ENCODE measurements at places on chromosomes 3 and 15.

DNA sequence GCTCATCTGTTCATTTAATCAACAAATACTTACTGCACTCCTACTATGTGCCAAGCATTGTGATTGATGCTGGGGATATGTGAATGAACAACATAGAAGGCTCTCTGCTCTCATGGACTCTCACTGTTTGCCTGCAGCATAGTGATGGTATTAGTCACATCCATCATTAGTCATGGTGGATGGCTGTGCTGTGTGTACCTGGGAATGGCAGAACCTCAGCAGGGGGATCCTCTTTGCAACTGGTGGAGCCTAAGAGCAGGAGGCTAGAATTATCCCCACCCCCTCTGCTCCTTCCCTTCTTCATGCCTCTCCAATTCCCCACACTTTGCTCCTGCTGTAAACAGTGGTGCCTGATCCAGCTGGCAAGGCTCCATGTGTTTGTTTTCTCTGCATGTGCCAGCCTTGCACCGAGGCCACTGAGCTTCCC is 20.5 kb downstream of the BOC start:
- no peak for DNase-seq

DNA sequence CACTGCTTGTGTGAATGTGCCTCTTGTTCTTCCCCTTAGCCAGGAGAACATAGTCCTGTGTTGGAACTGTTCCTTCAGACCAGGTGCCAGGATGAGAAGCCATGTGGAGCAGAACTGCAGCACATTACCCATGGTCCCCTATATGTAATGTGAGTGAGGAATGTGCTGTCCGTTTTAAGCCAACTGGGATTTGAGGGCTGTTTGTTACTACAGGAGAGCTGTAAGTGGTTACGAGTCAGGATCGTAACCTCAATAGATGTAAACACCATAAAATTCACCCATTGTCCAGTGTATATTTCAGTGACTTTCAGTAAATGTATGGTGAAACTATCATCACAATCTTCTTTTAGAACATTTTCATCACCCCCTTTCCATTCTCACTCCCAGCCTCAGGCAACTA is 10.1 kb upstream of the SCAP start:
- DNase-seq, result no peak

- no peak for DNase-seq
These were observed 13.3 kb upstream of the CCR1 start for GRCh38 chr3:46221391-46221790.

GRCh38 chr3:11724615-11725339 is 81.1 kb upstream of the VGLL4 start:
- DNase-seq, result no peak

- no peak for DNase-seq
These were observed 107.9 kb upstream of the SATB1 start for GRCh38 chr3:18533039-18533438.

- no peak for DNase-seq
These were observed 31.6 kb downstream of the ANP32A start for GRCh38 chr15:68789091-68789490.

GRCh38 chr3:169999433-169999832 is 32.8 kb downstream of the SEC62 start:
- no peak for DNase-seq

GRCh38 chr3:174854987-174855386 is 4.1 kb upstream of the NAALADL2 start:
- DNase-seq, result no peak

- DNase-seq, result no peak
These were observed 29.7 kb downstream of the CYP11A1 start for GRCh38 chr15:74337607-74338211.

GRCh38 chr15:66721501-66721937 is 19.5 kb downstream of the SMAD6 start:
- no peak for DNase-seq

GRCh38 chr3:182052332-182052731 is 340.6 kb downstream of the SOX2 start:
- no peak for DNase-seq

DNA sequence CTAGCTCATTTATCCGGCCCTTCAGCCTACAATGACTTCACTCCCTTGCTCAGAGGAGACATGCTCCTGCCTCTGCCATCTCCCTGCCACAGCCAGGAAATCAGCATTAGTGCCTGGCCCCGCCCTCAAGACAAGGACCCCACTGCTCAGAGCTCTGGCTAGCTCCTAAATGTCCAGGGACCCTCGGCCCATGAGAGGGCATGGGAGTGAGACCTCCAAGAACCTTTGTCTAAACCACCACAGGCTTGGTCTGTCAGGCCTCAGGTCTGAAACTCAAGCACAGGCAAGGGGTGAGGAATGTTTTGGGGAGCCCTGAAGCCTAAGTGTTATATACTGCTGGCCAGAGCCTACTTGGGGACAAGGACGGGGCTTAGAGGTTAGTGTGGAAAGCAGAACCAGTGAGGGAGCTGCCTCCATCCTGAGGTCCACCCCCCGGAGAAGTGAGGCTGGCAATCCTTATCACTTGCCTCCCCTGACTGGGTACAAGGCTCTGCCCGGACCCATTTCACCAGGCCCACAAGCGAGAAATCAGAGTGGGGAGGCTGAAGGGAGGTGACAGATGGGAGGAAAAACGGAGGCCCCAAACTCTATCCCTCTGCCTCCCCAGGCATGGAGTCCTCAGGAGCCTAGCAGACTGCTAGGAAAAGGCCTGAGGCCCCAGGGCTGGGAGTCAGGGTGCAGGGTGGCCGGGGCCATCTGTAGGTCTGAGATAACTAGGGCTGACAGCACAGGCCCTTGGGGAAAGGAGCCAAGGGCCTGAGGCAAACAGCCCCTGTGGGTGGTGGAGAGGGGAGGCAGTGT is 18.8 kb downstream of the SHF start:
- no peak for DNase-seq

GRCh38 chr3:54146506-54147239 is 24.3 kb downstream of the CACNA2D3 start:
- DNase-seq, result no peak

GRCh38 chr3:185279587-185280138 is 25.8 kb upstream of the EHHADH start:
- no peak for DNase-seq

DNA sequence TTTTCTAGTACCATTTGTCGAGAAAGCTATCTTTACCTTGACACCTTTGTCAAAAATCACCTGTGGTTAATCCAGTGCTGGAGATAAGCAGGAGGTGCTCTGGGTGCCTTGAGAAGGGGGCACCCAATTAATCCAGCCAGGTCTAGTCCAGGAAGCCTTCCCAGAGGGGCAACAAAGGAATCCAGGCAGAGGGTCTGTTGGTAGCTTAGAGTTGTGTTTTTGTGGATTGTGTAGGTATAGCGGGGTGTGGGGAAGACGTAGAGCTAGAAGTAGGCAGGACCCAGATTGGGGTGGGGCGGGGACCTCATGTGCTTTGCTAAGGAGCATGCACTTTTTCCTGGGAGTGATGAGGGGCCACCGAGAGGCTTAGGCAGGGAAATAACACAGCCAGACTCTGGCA is 6.0 kb upstream of the PIGZ start:
- no peak for DNase-seq

DNA sequence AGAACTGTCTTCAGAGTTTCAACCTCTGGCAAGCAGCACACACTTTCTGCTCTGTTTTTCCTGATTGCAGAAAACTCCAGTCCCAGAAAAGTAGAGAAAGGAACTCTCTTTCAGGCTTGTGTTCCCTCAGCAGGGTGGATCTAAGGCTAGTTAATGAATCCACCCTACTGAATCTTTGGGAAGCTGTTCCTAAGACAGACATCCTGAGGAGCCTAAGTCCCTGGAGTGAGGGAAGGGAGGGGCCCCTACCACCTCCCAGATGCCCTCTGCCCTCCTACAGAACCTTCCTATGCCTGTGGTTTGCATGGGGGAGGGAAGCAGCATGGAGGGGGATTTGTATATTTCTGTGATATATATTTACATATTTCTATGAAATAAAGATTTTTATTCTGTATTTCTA is 124.4 kb downstream of the ANO10 start:
- DNase-seq, result no peak

GRCh38 chr3:133379926-133380325 is 19.9 kb upstream of the BFSP2 start:
- no peak for DNase-seq

- no peak for DNase-seq
These were observed 698.1 kb downstream of the FHIT start for GRCh38 chr3:60553144-60553543.

DNA sequence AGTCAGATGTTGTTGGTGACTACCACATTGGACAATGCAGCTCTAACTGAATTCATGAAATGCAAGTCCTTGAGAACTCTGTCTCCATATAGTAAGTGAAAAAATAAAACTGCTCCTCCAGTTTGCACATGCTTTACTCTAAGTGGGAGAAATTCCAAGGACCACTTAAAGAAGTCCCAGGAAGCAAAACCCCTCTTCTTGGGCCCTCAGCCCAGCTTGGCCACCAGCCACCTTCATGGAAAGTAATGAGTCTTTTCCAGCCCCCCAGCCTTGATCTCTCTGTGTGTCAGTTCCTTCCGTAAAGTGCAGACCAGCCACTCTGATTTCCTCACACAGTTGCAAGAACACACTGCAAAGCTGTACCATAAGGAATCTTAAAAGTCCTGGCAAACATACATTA is 34.5 kb downstream of the DAPK2 start:
- DNase-seq, result no peak

- no peak for DNase-seq
These were observed 24.9 kb downstream of the GJD2 start for GRCh38 chr15:34729886-34730285.

- DNase-seq, result no peak
These were observed 82.1 kb downstream of the VPS8 start for GRCh38 chr3:184894051-184894450.

DNA sequence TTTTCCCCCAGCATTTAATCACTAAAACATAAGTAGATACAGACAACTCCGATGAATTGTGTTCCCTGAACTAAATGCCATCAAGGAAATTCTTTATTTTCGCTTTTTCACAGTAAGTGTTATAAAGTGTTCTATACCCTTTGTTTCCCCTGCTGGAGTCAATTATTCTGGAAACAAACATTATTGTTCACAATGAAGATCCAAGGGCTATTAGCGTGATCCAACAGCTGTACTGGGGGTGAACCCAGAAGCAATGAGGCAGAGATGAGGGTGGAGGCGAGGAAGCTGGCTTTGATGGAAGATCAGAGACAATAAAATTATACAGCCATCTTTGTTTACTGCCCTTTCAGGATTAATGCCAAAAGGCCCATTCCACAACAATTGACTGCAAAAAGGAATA is 250.3 kb upstream of the IGF1R start:
- DNase-seq, result no peak

- no peak for DNase-seq
These were observed 65.1 kb downstream of the MRPL46 start for GRCh38 chr15:88401996-88402656.

DNA sequence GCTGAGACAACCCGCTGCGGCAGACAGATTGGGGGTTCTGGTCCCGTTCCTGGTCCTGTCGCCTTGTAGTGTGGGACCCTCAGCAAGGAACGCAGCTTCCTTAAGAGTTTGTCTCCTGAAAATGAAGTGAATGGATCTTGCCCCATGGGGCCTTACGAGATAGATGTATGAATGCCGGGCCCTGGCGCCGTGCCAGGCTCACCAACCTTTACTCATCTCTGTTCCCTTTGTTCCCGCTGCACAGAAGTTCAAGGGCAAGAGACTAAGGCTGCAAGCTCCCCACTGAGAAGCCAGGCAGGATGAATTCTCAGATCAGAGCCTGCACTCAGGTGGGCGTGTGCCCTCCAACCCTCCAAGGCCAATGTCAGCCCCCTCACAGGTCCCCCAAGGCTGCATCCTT is 162.7 kb upstream of the IQSEC1 start:
- DNase-seq, result no peak

- no peak for DNase-seq
These were observed 18.7 kb upstream of the CLSTN2 start for GRCh38 chr3:139916271-139916670.

DNA sequence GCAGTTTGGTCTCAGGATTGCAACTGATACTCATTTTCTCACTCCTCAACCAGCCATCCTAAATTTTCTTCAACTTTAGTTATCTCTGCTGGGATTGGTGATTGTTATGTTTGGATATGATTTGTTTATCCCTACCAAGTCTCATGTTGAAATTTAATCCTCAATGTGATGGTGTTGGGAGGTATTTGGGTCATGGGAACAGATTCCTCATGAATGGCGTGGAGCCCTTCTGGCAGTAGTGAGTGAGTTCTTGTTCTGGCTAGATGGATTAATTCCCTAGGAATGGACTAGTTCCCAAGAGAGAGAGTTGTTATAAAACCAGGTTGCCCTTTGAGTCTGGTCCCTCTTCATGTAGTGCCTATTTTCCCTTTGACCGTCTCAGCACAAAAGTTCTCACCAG is 399.9 kb downstream of the SQOR start:
- DNase-seq, result no peak

GRCh38 chr3:141058996-141059395 is 7.8 kb downstream of the SPSB4 start:
- DNase-seq, result no peak

DNA sequence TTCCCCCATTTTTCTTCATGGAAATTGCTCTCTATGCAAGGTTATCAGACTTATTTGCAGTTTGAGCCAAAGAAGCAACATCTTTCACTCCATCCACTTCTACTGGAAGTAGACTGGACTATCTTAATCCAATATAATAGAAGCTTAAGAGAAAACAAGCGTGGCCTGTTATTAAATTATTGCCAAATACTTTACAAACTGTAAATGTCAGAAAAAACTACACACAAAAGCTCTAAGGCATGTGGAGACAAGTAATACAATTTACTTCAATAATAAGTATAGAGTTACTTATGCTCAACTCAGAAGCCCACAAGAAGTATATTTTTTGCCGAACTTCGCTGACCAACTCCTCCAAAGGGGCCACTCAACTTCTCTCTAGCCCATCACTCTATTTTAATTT is 120.3 kb downstream of the BDH1 start:
- no peak for DNase-seq

DNA sequence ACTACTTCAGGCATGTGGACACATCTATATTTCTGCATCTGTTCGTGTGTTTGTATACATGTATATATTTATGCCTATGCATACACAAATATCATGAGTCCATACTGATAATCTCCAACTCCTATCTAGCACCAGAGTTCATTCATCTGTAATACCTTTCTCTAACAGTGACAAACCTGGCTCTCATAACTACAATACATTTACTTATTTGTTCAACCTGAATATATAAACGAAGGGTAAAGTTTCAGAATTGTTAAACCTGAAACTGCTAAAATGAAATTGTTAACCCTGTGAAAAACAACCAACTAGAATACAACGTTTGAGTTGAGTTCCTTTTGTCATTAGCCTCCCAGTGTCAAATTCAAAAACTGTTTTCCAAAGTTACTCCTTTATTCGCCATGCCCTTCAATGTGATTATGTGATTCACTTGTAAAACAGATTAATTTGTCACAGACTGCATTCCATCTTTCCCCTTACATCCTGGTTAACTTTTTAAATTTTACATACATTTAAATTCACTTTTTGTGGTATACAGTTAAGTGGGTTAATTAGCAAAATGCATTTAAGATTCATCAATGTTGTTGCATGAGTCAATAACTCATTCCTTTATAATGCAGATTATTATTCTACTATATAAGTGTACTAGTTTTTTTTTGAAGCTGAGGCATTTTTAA is 58.5 kb downstream of the PIK3R4 start:
- no peak for DNase-seq

GRCh38 chr15:94793641-94794040 is 562.3 kb downstream of the MCTP2 start:
- no peak for DNase-seq

GRCh38 chr3:102125197-102125993 is 276.1 kb downstream of the NFKBIZ start:
- no peak for DNase-seq
